Breast epithelium (tissue), 4 donors: ENCODE measurements at places on chromosomes 11 and 22.

- DNase-seq, result no peak
- no peak overlapping the region for H3K4me3 ChIP-seq
- H3K27me3 ChIP-seq, result no peaks in the 10 kb centered on the region
- no peaks in the 10 kb centered on the region for H3K36me3 ChIP-seq
- peak overlapping the region; percentile 30 for H3K27ac ChIP-seq
Observed at GRCh38 chr11:10606536-10607208, 38.2 kb upstream of the LYVE1 start.

DNA sequence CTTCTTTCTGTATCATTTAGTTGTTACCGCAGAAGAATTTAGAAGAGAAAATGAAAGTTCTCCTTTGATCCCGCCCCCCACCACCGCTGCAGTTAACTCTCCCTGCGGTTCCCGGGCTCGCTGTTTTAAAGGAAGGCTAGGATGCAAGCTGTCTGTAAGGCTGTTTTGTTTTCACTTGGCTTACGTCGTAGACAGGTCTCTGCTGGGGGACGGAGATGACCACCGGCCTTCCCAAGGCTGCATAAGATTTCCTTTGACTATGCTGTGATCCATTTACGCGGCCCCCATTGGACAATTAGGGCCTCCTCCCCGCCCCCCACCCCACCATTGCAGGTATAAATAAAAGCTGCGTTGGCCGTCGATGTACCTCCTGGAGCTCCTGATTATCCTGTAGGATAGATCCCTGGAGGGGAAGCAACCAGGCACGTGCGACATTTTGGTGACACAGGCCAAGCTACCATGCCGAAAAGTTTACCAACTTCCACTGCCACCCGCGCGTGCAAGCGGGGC is 1.4 kb upstream of the CPT1A start:
- H3K4me1 ChIP-seq, result no peaks in the 10 kb centered on the region
- peak overlapping the region; percentile 9 for H3K27ac ChIP-seq
- H3K4me3 ChIP-seq, result peak overlapping the region; percentile 71
- no peaks in the 10 kb centered on the region for H3K27me3 ChIP-seq
- DNase-seq, result no peak

GRCh38 chr11:125429174-125429707 is 66.8 kb downstream of the FEZ1 start:
- H3K27ac ChIP-seq, result no peak overlapping the region
- H3K4me3 ChIP-seq, result no peak overlapping the region
- no peaks in the 10 kb centered on the region for H3K4me1 ChIP-seq
- H3K36me3 ChIP-seq, result no peaks in the 10 kb centered on the region
- H3K27me3 ChIP-seq, result no peaks in the 10 kb centered on the region
- DNase-seq, result peak; percentile 40

DNA sequence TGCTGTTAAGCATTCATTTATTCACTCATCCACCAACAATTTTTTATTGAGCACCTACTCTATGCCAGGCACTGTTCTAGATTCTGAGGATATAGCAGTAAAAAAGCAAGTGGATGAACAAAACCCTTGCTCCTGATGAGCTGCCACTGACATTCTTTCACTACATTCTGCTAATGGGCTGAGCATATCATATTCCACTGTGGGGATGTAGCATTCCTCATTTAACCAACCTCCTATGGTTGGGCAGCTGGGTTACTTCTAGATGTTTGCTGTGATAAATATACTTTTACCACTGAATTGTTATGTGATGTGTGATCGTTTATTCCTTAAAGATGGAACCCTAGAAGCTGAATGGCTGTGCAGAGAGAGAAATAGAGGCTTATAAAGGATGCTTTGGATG is 176.9 kb downstream of the MN1 start:
- H3K27me3 ChIP-seq, result no peaks in the 10 kb centered on the region
- H3K36me3 ChIP-seq, result no peaks in the 10 kb centered on the region
- no peak overlapping the region for H3K27ac ChIP-seq
- H3K4me3 ChIP-seq, result no peak overlapping the region

GRCh38 chr11:116579857-116580727 is 192.7 kb downstream of the BUD13 start:
- peaks cover 3% of the 10 kb centered on the region for H3K27me3 ChIP-seq
- no peak overlapping the region for H3K4me3 ChIP-seq
- no peaks in the 10 kb centered on the region for H3K4me1 ChIP-seq
- H3K36me3 ChIP-seq, result no peaks in the 10 kb centered on the region

GRCh38 chr11:3616721-3617460 is 24.9 kb downstream of the ART5 start:
- no peaks in the 10 kb centered on the region for H3K4me1 ChIP-seq
- no peak overlapping the region for H3K27ac ChIP-seq
- H3K36me3 ChIP-seq, result no peaks in the 10 kb centered on the region
- DNase-seq, result no peak
- no peaks in the 10 kb centered on the region for H3K27me3 ChIP-seq

- peak overlapping the region; percentile 63 for H3K27ac ChIP-seq
- H3K4me1 ChIP-seq, result no peaks in the 10 kb centered on the region
- no peaks in the 10 kb centered on the region for H3K36me3 ChIP-seq
Observed at GRCh38 chr22:30435674-30436126, 10.1 kb downstream of the MTFP1 start.

DNA sequence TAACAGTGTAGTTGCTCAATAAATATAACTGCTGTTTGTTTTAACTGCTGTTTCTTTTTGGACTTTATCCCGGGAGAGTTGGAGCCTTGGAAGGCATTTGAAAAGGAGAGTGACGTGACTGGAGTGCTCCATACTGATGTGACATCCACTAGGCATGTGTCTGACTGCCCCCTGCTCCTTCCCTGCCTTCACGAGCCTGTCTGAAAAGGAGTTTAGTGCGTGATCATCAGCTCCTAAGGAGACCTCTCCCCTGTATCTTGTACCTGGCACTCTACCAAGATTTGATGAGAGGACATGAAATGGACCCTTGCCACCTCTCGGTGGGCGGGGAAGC is 22.9 kb downstream of the ZBTB16 start:
- no peak overlapping the region for H3K27ac ChIP-seq
- H3K4me1 ChIP-seq, result peaks cover 26% of the 10 kb centered on the region
- no peak for DNase-seq
- no peaks in the 10 kb centered on the region for H3K27me3 ChIP-seq
- no peak overlapping the region for H3K4me3 ChIP-seq
- H3K36me3 ChIP-seq, result no peaks in the 10 kb centered on the region

GRCh38 chr11:58784995-58785394 is 53.3 kb upstream of the GLYAT start:
- no peaks in the 10 kb centered on the region for H3K27me3 ChIP-seq
- no peaks in the 10 kb centered on the region for H3K36me3 ChIP-seq
- no peak overlapping the region for H3K27ac ChIP-seq
- no peak for DNase-seq
- H3K4me1 ChIP-seq, result no peaks in the 10 kb centered on the region

GRCh38 chr11:19642185-19643158 is 70.2 kb upstream of the NAV2 start:
- no peak for DNase-seq
- no peaks in the 10 kb centered on the region for H3K4me1 ChIP-seq
- no peaks in the 10 kb centered on the region for H3K27me3 ChIP-seq
- no peaks in the 10 kb centered on the region for H3K36me3 ChIP-seq
- no peak overlapping the region for H3K27ac ChIP-seq

DNA sequence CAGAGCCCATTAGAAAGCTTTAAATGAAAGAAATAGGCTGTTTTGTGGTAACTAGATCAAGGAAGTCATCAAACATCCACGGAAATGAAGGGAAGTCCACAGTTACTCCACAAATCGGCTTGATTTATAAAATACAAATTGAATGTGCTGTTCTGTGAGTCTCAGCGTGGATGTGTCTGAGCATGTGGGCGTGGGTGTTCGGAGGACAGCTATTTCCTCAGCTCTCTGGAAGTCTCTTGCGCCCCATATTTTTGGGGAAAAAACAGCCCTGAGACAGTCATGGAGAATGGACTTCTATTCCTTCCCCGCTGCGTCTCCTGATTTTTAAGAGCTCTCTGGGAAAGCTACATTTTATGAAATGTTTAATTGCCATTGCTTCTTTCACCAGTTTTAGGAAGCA is 144.4 kb downstream of the EFCAB6 start:
- H3K27me3 ChIP-seq, result no peaks in the 10 kb centered on the region
- H3K27ac ChIP-seq, result no peak overlapping the region
- H3K4me1 ChIP-seq, result no peaks in the 10 kb centered on the region
- DNase-seq, result no peak
- H3K4me3 ChIP-seq, result no peak overlapping the region

DNA sequence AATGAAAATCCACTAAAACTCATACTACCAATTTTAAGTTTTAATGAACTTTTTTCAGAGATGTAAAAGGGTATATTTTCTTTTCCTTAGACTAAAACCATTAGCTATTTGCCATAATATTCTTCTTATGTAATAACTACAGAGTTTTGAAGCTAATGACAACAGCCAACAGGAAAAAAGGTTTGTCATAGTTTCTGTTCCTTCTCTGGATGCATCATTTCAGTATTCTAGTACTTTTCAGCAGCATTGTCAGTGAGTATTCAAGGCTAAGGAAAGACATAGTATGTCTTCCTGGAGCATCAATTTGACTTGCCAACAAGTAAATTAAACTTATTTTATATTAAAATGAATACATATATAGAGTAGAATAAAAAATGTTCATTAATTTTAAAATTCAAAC is 166.0 kb downstream of the METTL15 start:
- no peak overlapping the region for H3K4me3 ChIP-seq
- no peaks in the 10 kb centered on the region for H3K4me1 ChIP-seq
- no peaks in the 10 kb centered on the region for H3K36me3 ChIP-seq
- DNase-seq, result no peak
- H3K27me3 ChIP-seq, result no peaks in the 10 kb centered on the region

GRCh38 chr11:12838463-12839123 is 164.4 kb downstream of the TEAD1 start:
- H3K4me1 ChIP-seq, result peaks cover 3% of the 10 kb centered on the region
- no peak for DNase-seq
- peak overlapping the region; percentile 7 for H3K4me3 ChIP-seq
- peak overlapping the region; percentile 80 for H3K27ac ChIP-seq
- no peaks in the 10 kb centered on the region for H3K36me3 ChIP-seq
- H3K27me3 ChIP-seq, result no peaks in the 10 kb centered on the region

DNA sequence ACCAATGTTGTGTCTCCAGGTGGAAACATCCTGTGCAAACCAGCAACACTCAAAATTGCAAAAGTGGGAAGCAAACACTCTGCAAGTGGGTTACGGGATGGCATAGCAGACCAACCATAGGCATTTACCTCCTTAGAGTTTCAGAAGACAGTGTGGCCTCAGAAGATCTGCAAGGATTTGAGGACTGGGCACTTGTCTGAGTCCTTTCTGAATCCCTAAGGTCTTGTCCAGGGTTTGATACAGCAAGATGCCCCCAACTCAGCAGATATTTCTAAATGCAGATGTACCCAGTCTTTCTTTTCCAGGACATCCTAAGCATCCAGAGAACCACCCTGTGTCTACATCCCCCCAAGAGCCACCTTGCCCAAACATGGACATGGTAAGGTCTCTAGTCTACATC is 51.7 kb upstream of the SHANK2 start:
- no peak overlapping the region for H3K4me3 ChIP-seq
- no peaks in the 10 kb centered on the region for H3K4me1 ChIP-seq
- H3K27me3 ChIP-seq, result no peaks in the 10 kb centered on the region
- H3K27ac ChIP-seq, result no peak overlapping the region

GRCh38 chr22:43399338-43399979 is 12.4 kb upstream of the MPPED1 start:
- H3K4me3 ChIP-seq, result no peak overlapping the region
- H3K27me3 ChIP-seq, result peaks cover 25% of the 10 kb centered on the region
- H3K4me1 ChIP-seq, result no peaks in the 10 kb centered on the region
- H3K27ac ChIP-seq, result no peak overlapping the region
- no peak for DNase-seq
- H3K36me3 ChIP-seq, result no peaks in the 10 kb centered on the region

GRCh38 chr11:43404836-43405479 is 46.2 kb downstream of the TTC17 start:
- no peak overlapping the region for H3K27ac ChIP-seq
- DNase-seq, result no peak
- no peak overlapping the region for H3K4me3 ChIP-seq
- peaks cover 10% of the 10 kb centered on the region for H3K36me3 ChIP-seq
- H3K27me3 ChIP-seq, result no peaks in the 10 kb centered on the region

GRCh38 chr11:95732930-95733602 is 56.5 kb downstream of the FAM76B start:
- H3K36me3 ChIP-seq, result no peaks in the 10 kb centered on the region
- H3K27ac ChIP-seq, result no peak overlapping the region
- H3K27me3 ChIP-seq, result no peaks in the 10 kb centered on the region
- no peak for DNase-seq

DNA sequence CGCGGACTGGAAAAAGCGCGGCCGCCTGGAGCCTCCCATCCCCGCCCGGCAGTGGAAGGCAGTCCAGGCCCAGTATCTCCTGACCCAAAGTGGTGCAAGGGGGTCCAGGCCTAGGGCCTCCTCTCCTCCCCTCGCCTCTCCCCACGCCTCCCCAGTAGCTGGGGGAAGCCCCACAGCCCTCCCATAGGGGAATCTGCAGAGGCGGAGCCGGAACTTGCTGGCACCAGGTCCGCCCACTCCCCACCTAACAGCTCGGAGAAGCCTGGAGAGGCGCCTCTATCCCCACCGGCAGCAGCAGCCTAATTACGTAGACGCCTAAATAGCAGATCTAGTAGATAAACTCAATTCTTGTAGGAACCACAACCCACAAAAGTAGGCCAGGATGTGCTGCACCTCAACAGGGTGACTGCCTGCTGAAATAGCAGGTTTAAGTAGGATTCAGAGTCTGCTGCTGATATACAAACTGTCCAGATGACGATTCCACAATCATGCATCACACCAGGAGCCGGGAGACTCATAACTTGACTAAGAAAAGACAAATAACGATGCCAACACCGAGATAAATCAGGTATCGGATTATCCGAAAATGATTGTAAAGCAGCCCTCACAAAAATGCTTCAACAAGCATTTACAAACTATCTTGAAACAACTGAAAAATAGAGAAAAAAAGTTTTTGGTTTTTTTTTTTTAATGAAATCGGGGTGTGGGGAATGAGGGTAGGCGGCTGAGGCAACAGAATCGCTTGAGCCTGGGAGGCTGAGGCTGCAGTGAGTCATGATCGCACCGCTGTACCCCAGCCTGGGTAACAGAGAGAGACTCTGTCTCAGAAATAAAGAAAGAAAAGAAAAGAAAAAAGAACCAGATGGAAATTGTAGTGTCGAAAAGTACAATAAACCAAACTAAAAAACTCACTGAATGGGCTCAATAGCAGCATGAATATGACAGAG is 11.4 kb upstream of the BRD1 start:
- no peak overlapping the region for H3K27ac ChIP-seq
- H3K27me3 ChIP-seq, result no peaks in the 10 kb centered on the region
- H3K36me3 ChIP-seq, result no peaks in the 10 kb centered on the region
- DNase-seq, result no peak
- no peak overlapping the region for H3K4me3 ChIP-seq

DNA sequence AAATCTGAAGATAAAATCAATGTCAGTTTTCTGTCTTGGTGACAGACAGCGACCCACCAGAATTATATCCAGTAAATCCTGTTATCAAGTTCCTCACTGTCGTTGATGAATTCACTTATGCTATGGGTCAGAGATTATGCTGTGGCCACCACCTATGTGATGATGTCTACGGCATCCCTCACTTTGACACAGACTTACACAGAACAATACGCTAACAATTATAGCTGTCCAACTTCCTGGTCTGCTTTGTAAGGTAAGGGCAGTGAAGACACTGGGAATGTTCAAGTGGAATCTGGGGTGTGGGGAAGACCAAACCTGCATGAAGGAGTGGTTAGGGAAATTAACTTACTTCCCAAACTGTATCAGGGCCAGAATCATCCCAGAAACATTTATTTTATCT is 19.3 kb upstream of the PAX6 start:
- H3K27me3 ChIP-seq, result peaks cover 9% of the 10 kb centered on the region
- no peaks in the 10 kb centered on the region for H3K4me1 ChIP-seq
- H3K36me3 ChIP-seq, result no peaks in the 10 kb centered on the region
- no peak overlapping the region for H3K4me3 ChIP-seq
- no peak for DNase-seq
- no peak overlapping the region for H3K27ac ChIP-seq

- no peaks in the 10 kb centered on the region for H3K36me3 ChIP-seq
- H3K27me3 ChIP-seq, result no peaks in the 10 kb centered on the region
- no peak overlapping the region for H3K27ac ChIP-seq
- DNase-seq, result peak; percentile 49
Observed at GRCh38 chr11:76597533-76598425, 72.8 kb downstream of the LRRC32 start.
